Activated CD4-positive, alpha-beta T cell treated with anti-CD3 and anti-CD28 coated beads for 24 hours (primary cell): ENCODE measurements at places on chromosomes 7 and 10.

GRCh38 chr10:76902949-76903348 lies 734.7 kb downstream of the KCNMA1 start:
- DNase-seq = no peak

DNA sequence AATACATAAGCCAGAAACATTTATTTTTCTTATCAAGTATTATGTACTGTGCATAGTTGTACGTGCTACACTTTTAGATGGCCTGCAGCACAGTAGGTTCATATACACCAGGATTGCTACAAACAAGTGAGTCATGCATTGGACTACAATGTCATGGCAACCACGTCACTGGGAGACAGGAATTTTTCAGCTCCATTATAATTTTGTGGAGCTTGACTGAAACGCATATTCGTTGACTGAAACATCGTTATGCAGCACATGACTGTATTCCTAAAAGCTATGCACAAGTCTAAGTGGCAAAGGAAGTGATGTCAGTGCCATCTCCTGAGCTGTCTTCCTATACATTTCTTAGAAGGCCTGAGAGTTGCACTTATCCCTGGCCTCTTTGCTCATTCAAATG lies 871.8 kb downstream of the IPMK start:
- no peak for DNase-seq

DNA sequence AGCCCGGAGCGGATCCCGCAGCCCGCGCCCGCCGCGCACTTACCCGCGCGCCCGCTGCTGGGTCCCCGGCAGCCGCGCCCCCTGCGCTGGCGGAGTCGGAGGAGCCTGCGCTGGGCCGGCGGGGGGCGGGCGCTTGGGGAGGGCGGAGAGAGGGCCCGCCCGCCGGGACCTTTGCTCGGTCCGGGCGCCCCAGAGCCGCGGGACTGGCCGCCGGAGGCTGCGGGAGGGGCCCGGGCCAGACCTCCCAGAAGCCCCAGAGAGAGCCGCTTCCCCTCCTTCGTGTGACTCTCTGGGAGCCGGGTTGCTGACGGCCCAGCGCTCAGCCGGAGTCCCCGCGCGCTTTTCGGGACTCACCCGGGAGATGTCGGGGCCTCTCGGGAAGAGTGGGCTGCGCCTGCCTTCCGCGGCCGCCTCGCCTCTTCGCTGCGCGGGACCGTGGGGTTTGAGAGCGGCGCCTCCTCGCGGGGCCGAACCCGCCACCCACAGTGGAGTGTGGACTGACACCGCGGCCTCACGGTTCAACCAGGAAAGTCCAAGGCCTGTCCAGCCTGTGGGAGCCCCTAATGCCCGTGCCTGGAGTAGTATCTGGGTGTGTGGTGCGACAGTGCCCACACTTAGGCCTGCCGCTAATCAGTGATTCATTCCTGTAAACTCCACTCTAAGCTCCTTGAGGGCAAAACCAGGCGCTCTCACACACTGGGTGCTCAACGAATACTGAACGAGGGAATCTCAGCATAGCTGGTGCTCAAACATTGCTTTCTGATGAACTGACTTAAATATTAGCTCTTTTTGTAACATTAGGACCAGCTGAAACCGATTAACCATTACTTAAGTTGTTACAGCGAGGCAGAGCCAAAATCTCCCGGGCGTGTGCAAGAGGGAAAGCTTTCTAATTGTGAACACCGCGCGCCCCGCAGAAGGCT lies at the start of gene GSDME:
Gene GSDME (minus strand): TSS at position 112 of the 923 bp plus-strand sequence. CDS start 7,690 bp downstream, outside the sequence.
- no peak for DNase-seq

GRCh38 chr7:683526-684205 lies 42.8 kb upstream of the DNAAF5 start:
- DNase-seq = no peak

- no peak for DNase-seq
These were observed 28.5 kb upstream of the NKX6-2 start for GRCh38 chr10:132814469-132814856.

DNA sequence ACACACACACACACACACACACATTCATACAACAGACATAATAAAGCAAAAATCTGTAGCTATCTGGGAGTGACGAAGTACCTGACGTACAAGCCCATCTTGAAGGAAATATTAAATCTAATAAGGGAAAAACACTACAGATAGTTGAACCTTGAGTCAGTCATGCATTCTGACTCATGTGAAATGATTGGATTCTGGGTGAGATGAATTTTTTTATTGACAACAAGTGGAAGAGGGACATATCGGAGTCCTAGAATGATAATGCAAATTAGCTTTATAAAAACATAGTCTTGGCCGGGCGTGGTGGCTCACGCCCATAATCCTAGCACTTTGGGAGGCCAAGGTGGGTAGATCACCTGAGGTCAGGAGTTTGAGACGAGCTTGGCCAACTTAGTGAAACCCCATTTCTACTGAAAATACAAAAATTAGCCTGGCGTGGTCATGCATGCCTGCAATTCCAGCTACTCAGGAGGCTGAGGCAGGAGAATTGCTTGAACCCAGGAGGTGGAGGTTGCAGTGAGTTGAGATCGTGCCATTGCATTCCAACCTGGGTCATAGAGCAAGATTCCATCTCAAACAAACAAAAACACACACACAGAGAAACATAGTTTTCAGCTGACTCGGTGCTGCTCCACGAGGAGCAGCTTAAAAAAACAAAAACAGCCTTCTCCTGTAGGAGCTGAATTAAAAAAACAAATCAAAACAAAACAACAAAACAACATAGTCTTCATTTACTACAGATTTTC lies 154.4 kb upstream of the MKLN1 start:
- DNase-seq = no peak

GRCh38 chr7:196283-196682 lies 3.9 kb downstream of the FAM20C start:
- DNase-seq = no peak

GRCh38 chr10:98967601-98968000 lies 268.1 kb downstream of the HPSE2 start:
- no peak for DNase-seq
